ENCODE measurements at places on chromosomes 5 and 9.

- DNase-seq, result no peak
These were observed 101.8 kb downstream of the CETN3 start for GRCh38 chr5:90307782-90308181.

DNA sequence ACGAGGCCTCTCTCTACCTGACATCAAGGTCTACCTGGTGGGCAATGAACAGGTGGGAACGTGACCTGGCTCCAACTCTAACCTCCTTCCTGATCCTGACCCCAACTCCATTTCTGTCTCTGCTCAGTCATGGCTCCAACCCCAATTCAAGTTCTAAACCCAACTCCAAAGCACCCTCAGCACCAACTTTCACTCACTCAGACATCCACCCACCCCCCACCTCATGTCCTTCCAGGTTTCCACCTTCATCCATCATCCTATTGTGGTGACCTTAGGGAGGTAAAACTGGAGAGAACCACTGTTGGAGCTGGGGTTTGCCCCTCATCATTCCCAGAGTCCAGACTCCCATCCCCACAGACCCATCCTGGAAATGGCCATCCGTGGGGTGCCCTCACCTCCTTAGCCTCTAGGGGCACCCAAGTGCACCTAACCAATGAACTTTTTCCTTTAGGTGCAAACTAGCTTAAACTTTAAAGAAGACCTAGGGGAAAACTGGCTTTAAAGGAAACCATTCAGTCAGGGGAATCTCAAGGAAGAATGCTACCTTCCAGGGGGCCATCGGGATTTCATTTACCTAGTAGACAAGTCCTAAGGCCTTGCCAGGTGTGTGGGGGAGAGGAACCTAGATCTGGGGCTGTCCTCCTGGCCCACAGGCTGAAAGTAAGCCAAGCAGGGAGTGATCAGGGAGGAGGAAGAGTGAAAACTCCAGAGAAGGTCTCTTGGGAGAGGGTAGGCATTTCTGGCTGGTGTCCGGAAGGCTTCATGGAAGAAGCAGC, 11.3 kb downstream of the RGS14 start:
- DNase-seq, result no peak

GRCh38 chr5:58022055-58022454, 437.8 kb downstream of the PLK2 start:
- DNase-seq, result peak; percentile 42

- no peak for DNase-seq
These were observed 29.5 kb upstream of the SMAD5 start for GRCh38 chr5:136103118-136103517.

- DNase-seq, result no peak
These were observed 4.5 kb downstream of the GSN start for GRCh38 chr9:121272401-121272948.

DNA sequence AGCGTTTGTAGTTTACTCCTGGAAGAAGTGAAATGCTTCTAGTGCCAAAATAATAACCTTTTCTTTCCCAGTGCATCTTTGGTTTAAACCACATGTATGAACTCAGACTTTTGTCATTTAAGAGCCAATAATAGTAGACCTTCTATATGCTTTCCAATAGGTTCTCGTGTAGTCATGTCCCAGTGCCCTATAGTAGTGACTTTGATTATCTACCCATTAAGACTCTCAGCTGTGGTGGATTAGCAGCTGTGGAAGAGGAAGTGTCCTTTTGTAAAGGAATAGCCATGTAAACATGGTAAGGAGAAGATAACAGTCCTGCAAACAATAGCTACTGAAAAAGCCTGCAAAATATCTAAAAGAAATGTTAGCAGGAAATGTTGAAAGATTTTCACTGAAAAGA, 765.3 kb downstream of the MTRR start:
- DNase-seq, result no peak

Data from fibroblast of gingiva (primary cell).